ENCODE measurements at places on chromosomes 3 and 15.

GRCh38 chr3:179322286-179323196 lies at the start of gene ZNF639:
Gene ZNF639, plus strand, starts transcription at chr3:179323031. Its CDS starts 5,263 bp downstream, at chr3:179328294.
- DNase-seq, result peak; percentile 78

- DNase-seq, result no peak
These were observed 31.3 kb upstream of the FAH start for GRCh38 chr15:80121546-80121945.

DNA sequence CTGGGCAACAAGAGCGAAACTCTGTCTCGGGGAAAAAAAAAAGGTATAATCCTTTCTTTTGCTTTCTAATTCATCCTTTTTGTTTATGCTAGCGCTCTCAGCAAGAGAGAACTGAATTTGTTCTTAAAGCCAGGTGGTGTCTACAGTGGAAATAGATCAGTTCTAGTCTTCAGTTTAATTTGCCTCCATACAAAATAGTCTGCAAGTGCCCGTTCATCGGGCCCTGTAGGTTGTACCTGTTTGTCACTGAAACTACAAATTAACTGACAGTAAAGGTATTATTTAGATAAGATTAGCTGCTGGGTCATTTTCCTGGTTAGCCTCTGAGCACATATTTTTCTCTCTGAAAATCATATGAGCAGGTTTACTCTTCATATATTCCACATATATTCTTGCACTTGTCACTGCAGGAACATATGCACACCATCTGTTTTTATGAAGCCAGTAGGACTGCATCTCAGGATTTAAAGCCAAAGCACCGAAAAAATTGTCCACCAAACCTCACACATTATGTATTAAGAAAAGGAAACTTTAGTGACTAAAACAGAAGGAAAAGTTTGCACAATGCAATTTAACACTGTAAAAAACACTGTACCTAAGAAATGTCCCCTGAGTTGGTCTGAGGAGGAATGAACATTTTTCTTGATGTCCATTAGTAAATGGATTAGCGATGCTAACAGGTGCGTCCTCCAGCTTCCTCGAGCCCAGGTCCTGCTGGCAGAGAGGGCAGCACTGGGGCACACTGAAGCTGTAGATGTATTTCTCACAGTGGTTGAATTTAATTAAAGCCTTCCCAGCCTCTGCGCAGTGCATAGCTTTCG lies 437 bp downstream of the MKRN2OS start:
- DNase-seq, result no peak

GRCh38 chr15:29888646-29889045 lies 66.4 kb upstream of the TJP1 start:
- DNase-seq, result no peak

GRCh38 chr15:36183201-36183600 lies 396.2 kb upstream of the CDIN1 start:
- DNase-seq, result no peak
